Hippocampal formation (tissue), 2 donors: ENCODE measurements at places on chromosomes 7 and 10.

DNA sequence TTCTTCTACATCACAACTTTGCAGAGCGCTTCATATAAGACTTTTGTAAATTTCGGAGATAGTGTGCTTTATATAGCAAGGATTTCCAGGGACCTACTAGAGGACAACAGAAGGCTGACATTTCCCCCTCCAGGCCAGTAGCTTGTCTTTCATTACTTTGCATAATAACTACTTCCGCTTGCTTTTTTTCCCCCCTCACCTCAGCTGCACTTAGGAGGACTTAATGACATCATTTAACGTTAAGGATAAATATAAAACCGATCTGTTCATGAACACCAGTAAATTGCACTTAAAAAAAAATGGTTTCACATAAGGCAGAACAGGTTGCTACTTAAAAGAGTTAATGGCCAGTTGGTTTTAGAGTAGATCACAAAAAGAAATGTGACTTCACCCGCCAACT, 172.3 kb downstream of the AUTS2 start:
- no peak for DNase-seq

DNA sequence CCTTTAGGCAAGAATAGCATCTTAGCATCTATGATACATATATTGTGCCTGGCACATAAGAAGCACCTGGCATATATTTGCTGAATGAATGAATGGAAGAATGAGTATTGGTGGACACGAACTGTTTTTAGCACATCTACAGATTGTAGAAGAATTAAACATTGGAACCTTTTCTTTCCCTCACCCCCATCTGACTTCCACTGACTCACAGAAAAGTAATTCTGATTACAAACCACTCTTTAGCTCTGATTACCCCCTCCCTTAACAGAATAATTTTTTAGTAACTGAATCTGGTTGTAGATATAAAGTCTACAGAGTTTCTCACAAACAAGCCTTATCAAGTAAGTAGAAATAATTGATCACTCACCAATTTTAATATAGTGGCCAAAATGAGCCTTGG, 31.9 kb downstream of the SLC26A4 start:
- DNase-seq = no peak

DNA sequence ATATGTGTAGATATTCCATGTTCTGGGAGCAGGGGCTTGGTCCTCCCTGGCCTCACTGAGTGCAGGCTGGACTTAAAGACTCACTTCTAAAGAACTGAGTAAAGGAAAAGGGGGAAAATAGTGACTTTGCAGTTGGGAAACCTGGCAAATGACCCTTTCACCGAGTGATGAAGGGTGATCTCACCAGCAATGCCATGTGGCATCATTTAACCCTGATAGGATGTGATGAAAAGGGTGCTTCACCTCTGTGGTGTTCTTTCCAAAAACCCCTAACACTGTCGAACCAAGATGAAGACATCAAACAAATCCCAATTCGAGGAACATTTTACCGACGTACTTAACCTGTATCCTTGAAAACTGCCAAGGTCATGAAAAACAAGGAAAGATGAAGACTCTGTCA, 71.9 kb downstream of the AOAH start:
- no peak for DNase-seq

DNA sequence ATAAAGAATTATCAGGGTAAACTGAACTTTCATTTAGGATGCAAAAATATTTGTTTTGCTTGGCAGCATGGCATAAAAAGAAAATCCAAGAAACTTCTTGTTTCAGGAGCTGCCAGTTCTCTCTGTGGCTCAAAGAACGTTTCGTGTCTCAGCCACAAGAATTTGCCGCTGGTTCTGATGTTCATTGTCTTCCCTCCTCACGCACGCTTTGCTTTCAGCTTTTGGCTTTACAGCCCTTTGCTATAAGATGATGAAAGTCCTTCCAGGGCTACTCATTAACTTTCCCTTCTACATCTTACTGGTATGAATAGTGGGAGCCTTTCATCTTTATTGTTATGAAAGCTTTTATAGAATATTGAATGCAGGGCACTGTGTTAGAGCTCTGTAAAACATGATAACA, 124.7 kb downstream of the BICC1 start:
- DNase-seq = no peak

GRCh38 chr7:157022681-157023588, 12.5 kb upstream of the MNX1 start:
- no peak for DNase-seq

- no peak for DNase-seq
These were observed 5.5 kb downstream of the AP3M1 start for GRCh38 chr10:74145133-74145532.

- DNase-seq = no peak
These were observed 28.4 kb downstream of the MPLKIP start for GRCh38 chr7:40105879-40106473.

DNA sequence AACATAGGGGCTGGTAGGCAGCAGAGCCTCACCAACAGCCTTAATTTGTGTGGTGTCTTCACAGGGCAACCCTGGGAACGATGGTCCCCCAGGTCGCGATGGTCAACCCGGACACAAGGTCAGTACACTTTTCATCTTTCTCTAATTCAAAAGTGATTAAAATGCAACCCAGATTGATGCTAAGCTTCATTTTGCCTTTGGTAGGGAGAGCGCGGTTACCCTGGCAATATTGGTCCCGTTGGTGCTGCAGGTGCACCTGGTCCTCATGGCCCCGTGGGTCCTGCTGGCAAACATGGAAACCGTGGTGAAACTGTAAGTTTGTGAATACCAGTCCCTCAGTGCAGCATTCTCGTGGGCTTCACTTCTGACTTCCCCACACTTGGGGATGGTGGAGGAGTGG, 30.9 kb downstream of the COL1A2 start:
- DNase-seq = no peak

- no peak for DNase-seq
These were observed 63.8 kb downstream of the HBP1 start for GRCh38 chr7:107232568-107233090.

GRCh38 chr7:55374213-55374612, 9.1 kb downstream of the LANCL2 start:
- no peak for DNase-seq

GRCh38 chr10:36265741-36266140, 623.6 kb upstream of the FZD8 start:
- DNase-seq = no peak

- DNase-seq = no peak
These were observed 224.3 kb downstream of the PARD3 start for GRCh38 chr10:34590793-34591192.

- no peak for DNase-seq
These were observed 175.2 kb downstream of the NSUN6 start for GRCh38 chr10:18476076-18476647.

- DNase-seq = no peak
These were observed 44.3 kb upstream of the ECHDC3 start for GRCh38 chr10:11697718-11698527.

DNA sequence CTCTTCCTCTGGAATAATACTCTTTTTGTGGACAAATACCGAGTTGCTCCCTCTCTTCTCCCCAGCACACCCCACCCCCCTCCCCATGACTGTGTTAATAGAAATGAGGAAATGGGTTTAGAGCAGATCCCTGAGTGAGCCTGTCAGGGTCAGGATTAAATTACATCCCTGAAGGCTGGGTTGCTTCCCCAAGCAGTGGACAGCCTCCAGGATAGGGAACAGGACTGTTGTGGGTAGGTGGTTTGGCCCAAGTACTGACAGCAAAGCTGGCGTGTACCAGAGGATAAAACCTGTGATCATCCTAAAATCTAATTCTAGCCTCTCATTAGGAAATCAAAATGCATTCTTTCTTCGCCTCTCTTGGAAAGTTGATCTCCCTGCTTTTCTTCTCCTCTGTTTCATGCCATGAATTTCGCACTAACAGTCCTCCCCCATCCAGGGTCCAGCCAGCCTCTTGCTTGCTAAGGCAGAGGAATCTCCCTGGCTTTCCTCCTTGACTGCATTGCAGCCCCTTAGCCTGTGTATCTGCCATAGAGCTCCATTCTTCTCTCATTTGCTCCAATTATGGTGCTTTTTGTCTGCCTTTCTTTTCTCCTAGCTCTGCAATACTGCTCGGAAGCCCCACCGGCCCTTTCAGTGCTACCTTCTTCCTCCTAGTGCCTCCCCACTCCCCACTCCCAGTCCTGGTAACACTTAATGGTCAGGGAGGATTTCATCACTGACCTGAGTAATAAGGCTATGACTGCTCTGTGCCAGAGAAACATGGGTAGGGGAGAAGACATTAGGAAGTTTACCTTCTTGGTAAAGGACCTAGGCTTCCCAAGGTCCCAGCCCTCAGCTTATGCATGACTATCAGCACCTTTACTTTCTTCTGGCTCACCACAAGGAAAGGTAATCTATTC, 8.4 kb downstream of the LRRC4 start:
- DNase-seq = no peak

- DNase-seq = peak; percentile 28
These were observed 27.1 kb downstream of the TNRC18 start for GRCh38 chr7:5396542-5396941.

- no peak for DNase-seq
These were observed 13.1 kb upstream of the SAMD9L start for GRCh38 chr7:93161181-93161762.

- DNase-seq = no peak
These were observed 168.6 kb upstream of the CSTF2T start for GRCh38 chr10:51867956-51868355.

DNA sequence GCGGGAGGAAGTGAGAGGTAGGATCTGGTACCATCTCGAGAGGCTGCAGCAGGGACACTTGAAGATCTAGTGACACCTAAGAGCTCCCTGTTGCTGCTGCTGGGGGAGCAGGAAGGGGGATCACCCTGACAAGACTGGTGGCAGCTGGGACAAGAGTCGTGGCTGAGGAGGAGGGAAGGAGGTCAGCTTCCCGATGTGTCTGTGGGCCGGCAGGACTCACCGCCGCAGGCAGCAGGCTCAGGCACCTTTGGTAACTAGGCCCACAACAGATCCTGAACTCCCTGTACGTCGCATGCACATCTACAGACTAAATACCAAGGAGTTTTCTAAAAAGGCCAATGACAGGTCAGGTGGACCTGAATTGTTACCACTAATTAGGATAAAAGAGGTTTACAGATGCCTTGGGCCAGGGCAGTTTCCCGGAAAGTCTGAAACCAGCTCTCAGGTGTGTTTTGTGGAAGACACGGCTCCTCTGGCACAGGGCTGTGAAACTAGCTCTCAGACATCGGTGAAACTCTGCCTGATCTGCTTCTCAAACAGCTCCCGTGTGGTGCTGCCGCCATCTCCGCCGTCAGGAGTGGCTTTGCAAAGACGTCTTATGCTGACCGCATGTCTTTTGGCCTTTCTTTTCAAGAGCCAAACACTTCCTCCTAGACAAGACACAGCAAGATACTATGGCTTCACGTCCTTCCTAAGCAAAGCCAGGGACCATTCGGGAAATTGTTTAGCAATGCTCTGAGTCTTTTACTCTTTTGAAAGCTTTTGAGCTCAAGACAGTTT, 609.7 kb downstream of the PTPRN2 start:
- no peak for DNase-seq

DNA sequence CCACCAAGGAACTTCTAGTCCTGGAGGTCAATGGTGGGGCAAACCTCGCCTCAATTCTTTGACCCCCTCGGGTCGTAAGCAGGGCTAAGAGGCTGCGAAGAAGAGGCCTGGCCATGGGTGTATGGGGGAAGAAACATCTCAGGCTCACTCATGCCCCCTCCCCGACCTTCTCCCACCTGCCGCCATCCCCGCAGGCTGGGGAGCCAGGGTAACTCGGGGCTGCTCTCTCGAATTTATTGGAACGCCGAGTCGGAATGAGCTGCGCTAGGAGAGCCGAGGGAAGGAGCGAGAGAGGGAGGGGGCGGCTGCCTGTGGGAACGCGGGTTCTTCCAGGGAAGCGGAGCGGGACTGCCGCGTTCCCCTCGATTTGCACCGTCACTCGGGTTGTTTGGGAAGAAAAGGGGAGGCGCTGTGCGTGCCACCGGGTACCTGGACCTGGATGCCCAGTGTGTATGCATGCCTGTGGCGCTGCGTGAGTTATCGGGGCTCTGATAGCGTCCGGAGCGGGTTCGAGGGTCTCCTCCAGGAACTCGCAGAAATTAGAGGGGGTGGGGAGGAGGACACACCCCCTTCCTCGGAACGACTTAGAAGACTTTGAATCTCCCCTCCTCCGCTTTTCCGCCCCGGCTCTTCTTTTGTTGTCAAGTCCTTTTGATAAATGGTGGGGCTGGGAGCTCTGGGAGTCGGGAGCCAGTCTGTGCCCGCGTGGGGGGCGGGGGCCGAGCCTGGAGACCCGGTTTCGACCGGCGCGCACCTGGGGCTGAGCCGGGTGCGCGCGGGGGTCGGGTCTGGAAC, 1.8 kb upstream of the ZNF503 start:
- DNase-seq = no peak

GRCh38 chr7:108003599-108003935, 606 bp upstream of the LAMB1 start:
- DNase-seq = no peak

DNA sequence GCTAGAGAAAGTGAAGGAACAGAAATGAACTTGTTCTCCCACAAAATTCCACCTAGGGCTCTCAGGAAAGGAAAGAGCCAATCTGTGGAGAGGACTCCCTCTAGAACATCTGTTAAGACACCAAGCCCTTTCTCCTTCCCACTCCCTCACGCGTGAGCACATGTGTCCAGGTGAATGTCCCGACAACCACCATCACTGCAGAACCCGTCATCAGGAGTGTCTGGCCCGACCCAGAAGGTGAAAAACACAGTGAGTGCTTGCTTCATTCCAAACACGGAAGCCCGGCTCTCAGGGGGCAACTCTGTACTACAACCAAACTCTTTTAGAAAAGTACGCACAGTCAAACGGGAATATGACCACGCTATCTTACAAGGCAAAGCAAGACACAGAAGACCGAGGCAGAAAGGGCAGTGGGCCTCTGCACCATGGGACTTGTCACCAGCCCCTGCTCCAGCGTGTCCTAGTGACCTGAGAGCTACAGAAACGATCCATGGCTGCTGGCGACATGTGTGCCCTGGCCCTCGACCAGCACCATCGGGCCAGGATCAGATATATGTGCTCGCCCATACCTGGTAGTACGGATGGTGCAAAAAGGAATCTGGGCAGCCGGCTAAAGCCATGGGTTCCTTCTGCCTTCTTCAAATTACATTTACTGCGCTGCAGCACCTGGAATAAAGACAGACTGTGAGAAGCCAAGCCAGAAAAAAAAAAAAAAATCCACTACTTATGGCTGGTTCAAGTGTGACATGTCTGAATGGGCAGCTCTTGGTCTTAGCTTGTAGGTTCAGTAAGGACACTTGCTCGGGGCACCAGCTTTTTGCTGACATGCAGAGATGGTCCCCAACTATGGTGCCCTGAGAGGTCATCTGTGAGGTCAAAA, 50.8 kb downstream of the GRB10 start:
- no peak for DNase-seq

GRCh38 chr10:79346012-79346340, 1.3 kb upstream of the PPIF start:
- no peak for DNase-seq

GRCh38 chr7:99679032-99679399, 780 bp downstream of the CYP3A5 start:
- no peak for DNase-seq

DNA sequence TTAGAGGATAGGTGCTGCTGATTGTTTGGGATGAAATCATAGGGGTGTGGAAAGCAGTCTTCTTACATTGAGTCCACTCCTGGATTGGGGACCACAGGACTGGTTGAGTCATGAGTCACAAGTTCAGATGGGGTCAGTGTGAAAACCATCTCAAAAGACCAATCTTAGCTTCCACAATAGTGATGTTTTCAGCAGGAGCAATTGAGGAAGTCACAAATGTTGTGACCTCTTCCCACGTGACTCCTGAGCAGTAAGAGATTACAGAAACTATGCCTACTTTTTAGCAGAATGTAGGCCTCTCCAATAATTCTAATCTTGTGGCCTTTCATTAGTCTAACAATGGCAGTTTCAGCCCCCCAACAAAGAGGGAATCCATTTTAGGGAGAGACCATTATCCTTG, 256.9 kb upstream of the CDC14C start:
- no peak for DNase-seq

- no peak for DNase-seq
These were observed 2.3 kb downstream of the ABCB1 start for GRCh38 chr7:87598234-87599009.
